ENCODE measurements at places on chromosomes 16 and 17.

DNA sequence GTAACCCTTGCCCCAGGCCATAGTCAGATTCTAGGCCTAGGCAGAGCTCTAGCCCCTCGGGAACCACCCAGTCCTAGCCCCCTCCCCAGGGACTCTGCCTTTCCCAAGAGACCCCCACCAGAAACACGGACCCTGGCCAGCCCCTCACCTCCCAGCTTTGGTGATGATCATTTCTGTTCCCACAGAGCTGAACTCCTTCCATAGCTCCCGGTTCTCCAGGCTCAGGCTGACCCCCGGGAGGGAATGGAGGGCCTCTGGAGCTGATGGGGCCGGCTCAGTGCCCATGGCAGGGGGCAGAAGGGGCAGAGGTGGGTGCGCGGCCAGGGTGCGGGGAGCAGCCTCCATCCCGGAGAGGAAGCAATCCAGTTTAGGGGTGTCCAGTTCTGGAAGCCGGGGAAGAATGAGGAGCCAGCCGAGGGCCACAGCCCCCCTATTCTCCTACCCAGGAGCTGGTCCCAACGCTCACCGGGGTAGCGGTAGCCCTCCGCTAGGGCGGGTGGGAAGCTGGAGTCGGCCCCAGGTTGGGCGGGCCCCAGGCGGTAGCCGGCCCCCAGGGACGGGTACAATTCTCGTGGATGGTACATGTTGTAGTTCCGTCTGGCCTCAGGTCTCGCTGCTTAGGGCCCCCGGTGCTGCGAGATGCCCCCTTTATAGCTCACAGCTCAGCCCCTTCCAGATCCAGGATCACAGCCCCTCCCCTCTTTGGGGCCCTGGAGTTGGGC, 953 bp downstream of the TBX6 start:
- no peak for DNase-seq

DNA sequence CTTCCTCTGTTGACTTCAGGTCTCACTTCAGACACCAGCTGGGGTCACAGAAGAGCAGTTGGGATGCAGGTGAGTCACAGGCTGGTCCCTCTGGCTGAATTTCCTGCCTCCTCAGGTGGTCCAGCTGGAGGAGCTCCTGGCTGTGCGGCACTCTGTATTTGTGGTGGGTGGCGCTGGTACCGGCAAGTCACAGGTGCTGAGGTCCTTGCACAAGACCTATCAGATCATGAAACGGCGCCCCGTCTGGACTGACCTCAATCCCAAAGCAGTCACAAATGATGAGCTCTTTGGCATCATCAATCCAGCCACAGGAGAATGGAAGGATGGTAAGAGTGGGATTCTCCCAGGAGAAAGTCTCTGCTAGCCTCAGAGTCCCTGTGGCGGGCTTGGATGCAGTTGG, 149.2 kb downstream of the DNAH9 start:
- DNase-seq: no peak

GRCh38 chr17:1272701-1273100, 2.5 kb downstream of the BHLHA9 start:
- DNase-seq: no peak

DNA sequence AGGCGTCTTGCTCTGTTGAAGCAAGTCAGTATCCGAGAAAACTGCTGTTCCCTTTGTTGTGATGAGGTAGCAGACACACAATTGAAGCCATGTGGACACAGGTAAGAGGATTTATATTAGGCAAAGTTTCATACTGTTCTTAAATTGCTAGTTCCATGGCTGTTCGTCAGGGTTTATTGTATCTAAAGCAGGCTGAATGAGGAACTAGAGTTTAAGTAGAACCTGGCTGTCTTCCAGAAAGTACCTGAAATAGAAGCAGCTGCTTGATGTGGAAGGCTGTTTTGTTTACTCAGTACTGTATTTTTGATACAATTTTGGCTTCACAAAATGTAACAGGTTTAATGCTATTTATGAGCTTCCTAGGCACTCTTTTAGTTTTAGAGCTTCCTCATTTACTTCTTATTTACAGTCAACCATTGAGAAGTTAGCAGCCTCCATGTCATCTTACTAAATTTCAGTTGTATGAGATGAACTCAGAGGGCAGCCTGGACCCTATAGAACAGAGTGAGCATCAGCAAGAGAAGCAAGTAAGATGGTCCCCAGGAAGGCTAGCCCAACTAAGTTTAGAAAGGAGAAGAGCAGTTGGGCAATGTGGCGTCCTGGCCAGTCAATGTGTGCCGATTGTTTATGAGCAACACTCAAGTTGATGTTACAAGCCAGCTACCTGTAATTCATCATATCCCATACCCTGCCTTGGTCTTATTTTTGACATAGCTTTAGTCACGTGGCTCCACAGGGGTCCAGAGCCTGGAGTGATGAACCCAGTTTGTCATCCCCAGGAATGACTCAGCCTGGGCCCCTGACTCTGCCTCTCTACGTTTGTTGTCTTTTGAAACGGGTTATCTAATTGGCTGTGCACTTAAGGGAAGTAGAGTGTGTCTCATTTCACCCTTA, 9.7 kb upstream of the ARL2BP start:
- DNase-seq: no peak

DNA sequence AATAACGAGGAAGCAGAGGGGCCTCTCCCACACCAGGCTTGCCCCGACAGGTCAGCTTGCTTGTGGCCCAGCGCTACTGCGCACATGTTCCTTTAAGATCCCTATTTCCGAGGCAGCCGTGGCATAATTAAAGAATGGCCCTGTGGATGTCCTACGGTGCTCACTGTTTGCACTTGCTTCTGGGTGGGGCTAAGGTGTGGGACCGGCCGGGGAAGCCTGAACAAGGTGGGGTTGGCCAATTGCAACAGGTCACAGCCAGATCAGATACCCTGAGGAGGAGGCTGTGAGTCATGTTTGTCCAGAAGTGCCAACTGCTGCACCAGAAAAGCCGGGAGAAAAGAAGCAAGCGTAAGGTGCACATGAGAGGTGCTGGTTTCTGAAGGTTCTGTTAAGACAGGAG, 158.5 kb upstream of the CACNG5 start:
- no peak for DNase-seq

DNA sequence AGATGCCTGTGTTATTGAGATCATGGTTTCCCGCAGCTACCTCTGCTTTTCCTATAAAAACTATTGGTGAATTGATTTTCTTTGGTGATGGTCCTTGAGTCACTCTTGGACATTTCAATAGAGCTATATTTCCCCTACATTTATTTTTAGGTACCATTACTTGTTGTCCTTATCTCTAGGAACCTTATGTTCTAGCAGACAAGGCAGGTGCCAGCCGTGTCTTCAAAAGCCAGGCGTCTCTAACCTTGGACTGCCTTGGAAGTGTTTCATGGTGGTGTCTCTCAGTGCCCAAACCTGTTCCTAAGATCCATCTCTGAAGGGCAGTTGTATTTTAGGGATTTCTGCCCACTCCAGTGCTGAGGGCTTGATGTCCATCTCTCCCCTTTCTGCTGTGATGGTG, 77.4 kb upstream of the CLEC18A start:
- DNase-seq: no peak

DNA sequence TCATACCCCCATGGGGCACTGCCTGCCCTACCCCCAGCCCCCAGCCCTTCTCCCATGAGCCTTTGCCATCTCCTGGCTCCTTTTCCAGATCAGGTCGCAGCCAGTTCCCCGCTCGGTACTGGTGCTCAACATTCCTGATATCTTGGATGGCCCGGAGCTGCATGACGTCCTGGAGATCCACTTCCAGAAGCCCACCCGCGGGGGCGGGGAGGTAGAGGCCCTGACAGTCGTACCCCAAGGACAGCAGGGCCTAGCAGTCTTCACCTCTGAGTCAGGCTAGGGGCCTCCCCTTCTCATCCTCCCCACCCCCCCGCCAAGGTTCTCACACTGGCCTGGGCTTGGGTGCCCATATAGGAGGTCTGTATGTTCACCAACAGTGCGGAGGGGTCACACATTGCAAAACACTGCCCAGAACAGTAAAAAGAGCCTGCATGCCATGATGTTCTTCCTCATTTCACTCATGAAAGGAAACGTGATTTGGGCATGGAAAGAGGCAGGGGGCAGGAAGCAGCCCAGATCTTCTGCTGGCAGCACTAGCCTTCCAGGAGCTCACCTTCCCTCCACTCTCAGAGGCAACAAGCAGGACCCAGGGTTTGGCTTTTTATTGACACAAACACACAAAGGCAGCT, 7.5 kb downstream of the IFI35 start:
- no peak for DNase-seq

- no peak for DNase-seq
Measured at GRCh38 chr17:73506470-73507435, 137.5 kb downstream of the SDK2 start.

GRCh38 chr17:80987941-80988461, 3.6 kb upstream of the CHMP6 start:
- DNase-seq: no peak

GRCh38 chr16:807347-808084, 7.0 kb upstream of the GNG13 start:
- peak; percentile 84 for DNase-seq

- no peak for DNase-seq
Measured at GRCh38 chr16:50067290-50067853, 1.6 kb downstream of the HEATR3 start.

GRCh38 chr17:13650096-13650675, 48.5 kb upstream of the HS3ST3A1 start:
- no peak for DNase-seq

GRCh38 chr16:81243942-81244341, 5.5 kb downstream of the BCO1 start:
- DNase-seq: no peak

- no peak for DNase-seq
Measured at GRCh38 chr16:82405736-82406135, 221.0 kb upstream of the CDH13 start.

DNA sequence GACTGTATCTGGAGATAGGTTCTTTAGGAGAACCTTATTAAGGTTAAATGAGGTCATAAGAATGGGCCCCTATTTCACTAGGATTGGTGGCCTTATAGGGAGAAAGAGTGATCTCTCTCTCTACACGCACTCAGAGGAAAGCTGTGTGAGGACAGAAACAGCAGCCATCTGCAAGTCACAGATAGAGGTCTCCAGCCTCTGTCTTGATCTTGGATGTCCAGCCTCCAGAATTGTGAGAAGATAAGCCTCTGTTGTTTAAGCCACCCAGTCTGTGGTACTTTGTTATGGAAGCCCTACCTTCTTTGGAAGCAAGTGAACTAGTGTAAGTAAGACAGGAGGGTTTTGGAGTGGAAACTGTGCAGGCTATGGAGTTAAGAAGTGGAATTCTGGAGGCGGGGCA, 93.2 kb downstream of the ELAC2 start:
- DNase-seq: no peak

- DNase-seq: no peak
Measured at GRCh38 chr16:5490499-5490898, 392.9 kb upstream of the EEF2KMT start.

- DNase-seq: no peak
Measured at GRCh38 chr16:17945080-17945601, 391.4 kb downstream of the NPIPA8 start.

DNA sequence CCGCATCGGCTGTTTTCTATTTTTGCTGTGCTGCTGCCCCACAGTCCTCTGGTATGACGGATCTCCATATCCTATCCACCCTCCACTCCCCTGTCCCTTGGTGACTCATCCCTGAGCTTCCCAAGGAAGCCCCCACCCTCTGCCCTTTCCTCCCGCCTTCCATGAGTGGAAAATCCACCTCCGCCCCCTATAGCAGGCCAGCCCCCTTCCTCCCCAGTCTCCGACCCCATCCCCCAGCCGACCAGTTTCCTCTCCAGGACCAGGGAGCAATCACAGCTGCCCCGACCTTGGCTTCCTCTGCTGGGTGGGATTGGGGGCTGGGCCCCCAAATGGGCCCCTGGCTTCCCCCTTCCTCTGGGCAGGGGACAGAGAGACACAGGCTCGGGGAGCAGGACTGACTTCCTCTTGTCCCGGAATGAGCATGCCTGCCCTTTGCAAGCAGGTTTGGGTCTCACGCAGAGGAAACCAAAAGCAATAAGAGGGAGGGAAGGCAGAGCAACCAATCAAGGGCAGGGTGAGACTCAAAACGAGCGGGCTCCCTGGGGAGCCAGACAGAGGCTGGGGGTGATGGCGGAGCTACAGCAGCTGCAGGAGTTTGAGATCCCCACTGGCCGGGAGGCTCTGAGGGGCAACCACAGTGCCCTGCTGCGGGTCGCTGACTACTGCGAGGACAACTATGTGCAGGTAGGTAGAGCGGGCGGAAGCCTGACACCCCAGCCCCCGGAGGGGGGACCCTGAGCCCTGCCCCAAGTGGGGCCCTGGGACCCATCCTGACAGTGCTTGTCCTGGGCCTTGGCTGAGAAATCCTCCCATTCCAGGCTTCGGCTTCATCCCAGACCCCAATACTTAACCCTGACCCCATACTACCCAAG, at the start of the genes ABI3 and GNGT2:
ABI3 (plus strand) TSS at position 550 of the 872 bp plus-strand sequence; CDS start at position 568, 18 bp downstream.
GNGT2 (minus strand) TSS at position 417 of the 872 bp plus-strand sequence. CDS start 3,152 bp downstream, outside the sequence.
- peak; percentile 83 for DNase-seq

DNA sequence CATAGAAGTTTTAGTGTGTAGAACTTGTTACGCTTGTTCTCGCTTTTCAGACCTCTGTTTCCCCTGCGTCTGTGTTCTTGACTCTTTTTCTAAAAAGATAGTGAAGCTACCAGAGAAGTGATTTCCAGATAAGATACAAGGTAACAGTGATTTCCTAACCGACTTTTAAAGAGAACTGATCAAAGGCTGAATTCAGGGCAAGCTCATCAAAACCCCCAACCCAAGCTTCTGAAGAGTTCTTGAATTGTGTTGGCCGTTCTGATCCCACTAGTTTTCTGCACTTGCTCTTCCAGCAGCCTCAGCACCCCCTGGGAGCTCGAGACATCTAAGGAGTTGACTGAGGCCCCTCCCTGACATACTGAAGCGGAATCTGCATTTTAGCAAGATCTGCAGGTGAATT, 12.7 kb upstream of the NSMCE1 start:
- DNase-seq: no peak

DNA sequence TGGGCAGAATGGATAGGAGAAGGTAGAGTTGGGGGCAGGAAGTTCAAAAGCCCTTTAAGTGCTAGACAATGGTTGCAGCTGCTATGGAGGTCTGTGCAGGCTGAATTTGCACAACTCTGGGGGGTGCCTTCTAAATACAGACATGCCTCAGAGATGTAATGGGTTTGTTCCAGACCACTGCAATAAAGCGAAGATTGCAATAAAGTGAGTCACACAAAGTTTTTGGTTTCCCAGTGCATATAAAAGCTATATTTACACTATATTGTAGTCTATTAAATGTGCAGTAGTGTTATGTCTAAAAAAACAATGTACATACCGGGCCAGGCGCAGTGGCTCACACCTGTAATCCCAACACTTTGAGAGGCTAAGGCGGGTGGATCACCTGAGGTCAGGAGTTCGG, 60.5 kb upstream of the MYOCD start:
- DNase-seq: no peak

- no peak for DNase-seq
Measured at GRCh38 chr17:9148905-9149525, 127.7 kb downstream of the NTN1 start.

GRCh38 chr17:16061631-16062030, 62.0 kb downstream of the TTC19 start:
- no peak for DNase-seq

- no peak for DNase-seq
Measured at GRCh38 chr16:81646561-81646960, 132.5 kb upstream of the PLCG2 start.

GRCh38 chr16:74275031-74275636, 21.5 kb upstream of the PSMD7 start:
- DNase-seq: peak; percentile 14
